ENCODE measurements at places on chromosomes 2 and 18. TPM values are rescaled to one million over a fixed set of nuclear protein-coding genes. Genes with fewer than 3 reads are reported as not detected.

Gene TBC1D8
- total RNA-seq = 0.45 TPM

Gene ATP5F1A
- total RNA-seq = 485 TPM

- no peak overlapping the region for H3K4me3 ChIP-seq
- DNase-seq = no peak
- H3K4me1 ChIP-seq = no peaks in the 10 kb centered on the region
- H3K27ac ChIP-seq = no peak overlapping the region
- no peaks in the 10 kb centered on the region for H3K36me3 ChIP-seq
- peaks cover 4% of the 10 kb centered on the region for H3K27me3 ChIP-seq
These were observed 67.5 kb downstream of the ZNF385B start for GRCh38 chr2:179793902-179794301.

Gene LYPD6
- total RNA-seq = not detected

Gene ADD2
- 0.45 TPM for total RNA-seq

- H3K4me3 ChIP-seq = no peak overlapping the region
- no peak overlapping the region for H3K27ac ChIP-seq
- H3K27me3 ChIP-seq = no peaks in the 10 kb centered on the region
- no peaks in the 10 kb centered on the region for H3K4me1 ChIP-seq
These were observed 382.1 kb downstream of the OSR1 start for GRCh38 chr2:18976168-18976961.

DNA sequence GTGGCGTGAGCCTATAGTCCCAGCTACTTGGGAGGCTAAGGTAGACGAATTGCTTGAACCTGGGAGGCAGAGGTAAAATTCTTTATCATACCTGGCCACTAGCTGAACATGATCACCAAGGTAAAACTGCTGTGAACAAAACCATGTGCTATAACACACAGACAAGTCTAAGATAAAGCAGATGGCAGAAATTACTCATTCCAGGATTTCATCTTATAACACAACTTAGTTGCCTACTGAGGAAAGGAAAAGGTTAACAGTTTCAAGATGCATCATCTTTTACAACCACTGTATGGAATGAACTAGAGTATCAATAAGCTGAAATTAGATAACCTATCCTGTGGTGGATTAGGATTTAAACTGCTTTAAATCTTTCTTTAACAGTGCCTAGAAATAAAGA lies 8.3 kb downstream of the ARL5A start:
- peaks cover 35% of the 10 kb centered on the region for H3K4me1 ChIP-seq
- no peak overlapping the region for H3K4me3 ChIP-seq
- peaks cover 24% of the 10 kb centered on the region for H3K36me3 ChIP-seq
- no peak overlapping the region for H3K27ac ChIP-seq
- no peak for DNase-seq

DNA sequence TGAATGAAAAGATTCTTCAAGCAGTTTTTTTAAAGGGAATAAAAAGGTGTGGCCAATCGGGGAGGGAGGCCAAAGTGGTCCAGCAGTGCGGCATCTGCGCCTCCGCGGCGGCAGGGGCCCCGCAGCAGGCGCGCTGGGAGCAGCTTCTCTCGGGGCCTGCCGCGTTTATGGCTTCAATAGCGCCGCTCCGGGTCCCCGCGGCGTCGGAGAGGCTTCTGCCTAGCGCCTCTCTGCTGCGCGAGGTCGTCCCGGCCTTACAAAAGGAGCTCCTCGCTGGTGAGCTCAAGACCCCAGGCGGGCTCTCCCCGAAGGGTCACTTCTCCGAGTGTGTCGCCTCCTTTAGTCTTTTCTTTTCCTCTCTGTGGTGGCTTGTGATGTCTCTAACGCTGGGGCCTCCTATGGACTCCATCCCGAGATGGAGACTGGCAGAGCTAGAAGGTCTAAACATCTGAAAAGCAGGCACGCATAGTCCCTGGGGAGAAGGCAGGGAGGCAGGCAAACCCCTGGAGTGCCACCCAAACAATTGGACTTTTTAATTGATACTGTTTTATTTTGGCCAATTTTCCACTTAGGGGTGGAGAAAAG lies 67.1 kb downstream of the SUMO1 start:
- no peak overlapping the region for H3K27ac ChIP-seq
- no peaks in the 10 kb centered on the region for H3K36me3 ChIP-seq
- no peak overlapping the region for H3K4me3 ChIP-seq
- peaks cover 19% of the 10 kb centered on the region for H3K4me1 ChIP-seq

DNA sequence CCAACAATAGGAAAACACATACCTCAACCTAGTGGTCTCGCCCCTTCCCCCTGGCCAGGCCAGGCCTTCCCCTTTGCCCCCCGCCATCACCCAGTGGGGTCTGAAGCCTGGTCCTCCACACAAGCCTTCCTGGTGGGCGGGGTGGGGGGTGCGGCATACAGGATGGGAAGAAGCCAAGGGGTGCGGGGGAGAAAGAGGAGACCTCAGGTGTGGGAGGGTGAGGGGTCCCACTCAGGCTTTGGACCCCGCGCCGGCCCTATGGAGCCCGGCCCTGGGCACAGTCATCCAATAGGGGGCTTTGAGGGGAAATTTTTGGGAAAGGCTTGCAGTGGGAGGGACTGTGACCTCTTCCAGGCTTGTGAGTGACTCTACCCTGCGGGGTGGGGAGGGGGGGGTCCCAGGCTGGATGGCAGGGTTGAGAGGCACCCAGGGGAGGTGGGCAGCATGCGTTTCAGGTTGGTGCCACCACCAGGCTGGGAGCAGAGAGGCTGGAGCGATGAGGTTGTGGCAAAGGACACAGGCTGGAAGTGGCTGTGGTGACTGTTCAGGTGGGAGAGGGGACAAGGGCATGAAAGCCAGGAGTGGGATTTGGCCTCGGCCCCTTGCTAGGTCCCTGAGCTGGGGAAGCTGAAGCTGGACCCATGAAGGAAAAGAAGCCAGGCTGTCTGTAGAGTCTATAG lies 1.3 kb downstream of the SLC66A3 start:
- H3K27ac ChIP-seq = no peak overlapping the region
- H3K4me3 ChIP-seq = peak overlapping the region; percentile 69
- DNase-seq = peak; percentile 39
- no peaks in the 10 kb centered on the region for H3K36me3 ChIP-seq
- H3K4me1 ChIP-seq = peaks cover 23% of the 10 kb centered on the region
- peaks cover 3% of the 10 kb centered on the region for H3K27me3 ChIP-seq
